ENCODE measurements at places on chromosomes 16 and 17.

DNA sequence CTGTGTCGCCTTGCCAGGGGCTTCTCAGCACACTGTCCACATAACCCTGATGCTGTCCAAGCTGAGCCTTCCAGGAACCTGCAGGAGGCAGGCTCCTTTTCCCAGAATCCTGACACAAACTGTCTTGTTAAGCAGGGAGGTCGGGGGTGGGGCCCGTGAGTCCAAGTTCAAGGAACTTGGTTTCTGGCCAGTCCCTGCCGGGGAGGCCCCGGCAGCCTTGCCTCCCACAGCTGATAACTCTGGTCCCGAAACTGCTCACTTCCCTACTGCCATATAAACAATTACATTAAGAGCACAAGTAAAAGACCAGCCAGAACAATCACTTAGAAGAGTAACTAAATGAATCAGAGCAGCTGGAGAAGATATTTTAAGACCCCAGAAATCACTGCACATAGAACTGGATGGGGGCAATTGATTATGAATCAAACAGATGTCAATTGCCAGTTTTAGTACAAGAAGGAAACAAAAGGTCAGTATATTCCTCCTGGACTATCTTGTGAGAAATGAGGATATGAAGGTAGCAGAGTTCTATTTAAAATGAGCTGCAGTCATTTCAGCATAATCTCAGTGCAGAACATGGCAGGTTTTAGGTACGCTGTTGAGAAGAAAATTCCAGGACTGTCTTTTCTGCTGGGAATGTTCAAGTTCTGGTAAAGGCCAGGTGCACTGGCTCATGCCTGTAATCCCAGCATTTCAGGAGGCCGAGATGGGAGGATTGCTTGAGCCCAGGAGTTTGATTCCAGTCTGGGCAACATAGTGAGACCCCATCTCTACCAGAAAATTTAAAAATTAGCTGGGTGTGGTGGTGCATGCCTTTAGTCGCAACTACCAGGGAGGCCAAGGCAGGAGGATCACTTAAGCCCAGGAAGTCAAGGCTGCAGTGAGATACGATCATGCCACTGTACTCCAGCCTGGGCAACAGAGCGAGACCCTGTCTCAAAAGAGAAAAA is 169.8 kb downstream of the PITPNC1 start:
- peak; percentile 89 for DNase-seq

GRCh38 chr16:11507991-11508390 is 78.7 kb downstream of the LITAF start:
- peak; percentile 91 for DNase-seq

DNA sequence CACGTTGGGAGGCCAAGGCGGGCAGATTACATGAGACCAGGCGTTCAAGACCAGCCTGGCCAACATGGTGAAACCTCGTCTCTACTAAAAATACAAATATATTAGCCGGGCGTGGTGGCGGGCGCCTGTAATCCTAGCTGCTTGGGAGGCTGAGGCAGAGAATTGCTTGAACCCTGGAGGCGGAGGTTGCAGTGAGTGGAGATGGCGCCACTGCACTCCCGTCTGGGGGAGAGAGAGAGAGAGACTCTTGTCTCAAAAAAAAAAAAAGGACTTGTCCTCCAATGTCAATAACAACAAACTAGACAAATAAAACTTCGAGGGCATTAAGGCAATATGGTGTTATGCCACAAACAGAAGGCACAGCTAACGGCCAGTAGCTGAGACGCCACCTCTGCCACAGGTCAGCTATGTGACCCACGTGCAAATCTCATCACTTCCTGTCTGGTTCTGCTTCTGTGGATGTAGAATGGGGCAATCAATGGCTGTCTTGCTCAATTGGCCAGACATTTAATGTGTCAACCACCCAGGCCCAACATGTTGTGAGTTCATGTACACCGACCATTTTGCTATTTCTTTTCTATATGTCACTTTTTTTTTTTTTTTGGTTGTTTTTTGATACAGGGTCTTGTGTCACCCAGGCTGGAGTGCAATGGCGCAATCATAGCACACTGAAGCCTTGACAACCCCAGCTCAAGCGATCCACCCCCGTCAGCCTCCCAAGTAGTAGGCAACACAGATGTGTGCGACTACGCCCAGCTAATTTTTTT is 834 bp upstream of the TXNDC11 start:
- DNase-seq, result no peak

DNA sequence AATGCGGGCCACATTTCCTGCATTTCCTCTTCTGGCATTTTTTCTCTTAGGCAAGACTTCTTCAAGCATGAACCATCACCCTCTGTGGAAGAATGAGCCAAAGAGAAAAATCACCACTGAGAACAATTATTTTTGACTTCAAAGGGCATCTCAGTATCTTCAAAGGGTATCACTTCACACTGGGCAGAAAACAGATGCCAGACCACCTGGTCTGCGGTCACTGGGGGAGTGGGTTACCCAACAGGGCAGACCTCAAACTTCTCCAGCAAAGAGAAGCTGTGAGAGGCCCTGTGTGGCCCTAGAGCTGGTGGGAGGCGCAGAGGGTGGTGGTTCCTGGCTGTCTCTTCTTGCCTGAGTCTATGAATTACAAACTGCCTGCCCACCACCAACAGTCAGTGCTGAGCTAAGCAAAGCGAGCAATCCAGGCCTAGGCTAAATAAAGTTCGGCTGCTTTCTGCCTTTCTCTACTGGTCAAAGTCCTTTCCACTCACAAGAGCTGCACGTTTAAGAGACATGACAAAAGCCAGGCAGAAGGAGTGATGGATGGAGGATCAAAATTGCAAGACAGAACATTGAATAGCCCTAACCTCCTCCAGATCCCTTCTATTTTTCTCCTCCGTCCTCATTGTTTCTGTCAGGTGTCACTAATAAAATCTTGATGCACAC is 602.7 kb upstream of the CDH5 start:
- DNase-seq, result no peak

GRCh38 chr16:65989861-65990604 is 376.5 kb upstream of the CDH5 start:
- no peak for DNase-seq

DNA sequence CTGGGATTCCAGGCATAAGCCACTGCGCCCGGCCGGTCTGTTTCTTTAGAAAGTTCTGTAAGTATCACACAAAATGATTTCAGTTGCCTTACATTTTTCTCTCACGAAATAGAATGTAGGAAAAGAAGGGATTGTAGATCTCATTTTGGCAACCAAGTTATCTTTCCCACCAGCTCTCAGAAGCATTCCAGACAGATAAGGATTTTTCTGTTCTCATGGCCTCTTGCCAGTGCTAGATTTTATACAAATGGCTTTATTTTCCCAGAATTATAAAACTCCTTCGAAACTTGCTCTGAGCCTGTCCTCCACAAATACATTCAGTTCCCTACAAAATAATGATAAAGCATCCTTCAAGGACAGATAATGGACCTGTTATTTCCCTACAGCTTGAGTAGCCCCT is 46.9 kb downstream of the LCMT1 start:
- no peak for DNase-seq

DNA sequence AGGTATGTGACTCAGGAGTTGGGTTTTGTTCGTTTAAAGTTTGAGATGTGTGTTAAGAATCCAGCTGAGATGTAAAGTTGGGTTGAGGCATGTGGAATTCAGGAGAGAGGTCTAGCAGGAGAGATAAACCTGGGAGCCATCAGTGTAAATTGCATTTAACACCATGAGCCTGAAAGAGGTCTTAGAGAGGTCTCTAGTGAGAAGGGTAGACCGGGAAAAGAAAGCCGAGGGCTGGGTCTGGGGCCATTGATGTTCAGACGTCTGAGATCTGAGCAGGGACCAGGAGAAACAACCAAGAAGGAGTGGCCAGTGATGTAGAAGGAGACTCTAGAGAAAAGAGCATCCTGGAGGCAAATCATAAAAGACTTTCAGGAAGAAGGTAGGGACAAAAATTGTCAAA is 44.1 kb upstream of the PIRT start:
- DNase-seq, result no peak

- DNase-seq, result peak; percentile 59
These were observed 7.9 kb upstream of the NDRG4 start for GRCh38 chr16:58492066-58492465.

GRCh38 chr17:61813211-61813610 is 50.1 kb downstream of the BRIP1 start:
- no peak for DNase-seq

- peak; percentile 83 for DNase-seq
These were observed 1.2 kb upstream of the C1QL1 start for GRCh38 chr17:44969144-44969780.

- DNase-seq, result no peak
These were observed 33.5 kb downstream of the SRL start for GRCh38 chr16:4208341-4208751.

- peak; percentile 59 for DNase-seq
These were observed 13.4 kb upstream of the SULT1A1 start for GRCh38 chr16:28623172-28623711.

- no peak for DNase-seq
These were observed 3.6 kb downstream of the ACADVL start for GRCh38 chr17:7223375-7223774.

- DNase-seq, result no peak
These were observed 222.3 kb downstream of the GSG1L start for GRCh38 chr16:27841061-27841801.

DNA sequence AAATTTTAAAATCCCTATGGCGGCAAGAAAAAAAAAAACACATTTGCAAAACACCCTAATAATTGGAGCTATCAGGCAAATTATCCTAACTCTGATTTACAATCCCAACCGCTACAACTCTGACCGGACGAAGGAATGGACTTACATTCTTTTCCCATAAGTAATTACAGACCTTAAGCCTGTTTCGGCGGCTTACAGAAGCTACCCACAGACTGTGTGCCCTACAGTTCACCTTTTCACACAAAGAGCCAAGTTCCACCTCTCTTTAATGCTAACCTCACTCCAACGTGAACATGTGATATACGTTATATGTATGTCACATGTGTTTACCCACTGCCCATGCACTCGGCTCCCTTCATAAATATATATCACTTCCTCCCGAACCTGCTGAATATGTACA is 8.7 kb upstream of the MEAK7 start:
- DNase-seq, result no peak

DNA sequence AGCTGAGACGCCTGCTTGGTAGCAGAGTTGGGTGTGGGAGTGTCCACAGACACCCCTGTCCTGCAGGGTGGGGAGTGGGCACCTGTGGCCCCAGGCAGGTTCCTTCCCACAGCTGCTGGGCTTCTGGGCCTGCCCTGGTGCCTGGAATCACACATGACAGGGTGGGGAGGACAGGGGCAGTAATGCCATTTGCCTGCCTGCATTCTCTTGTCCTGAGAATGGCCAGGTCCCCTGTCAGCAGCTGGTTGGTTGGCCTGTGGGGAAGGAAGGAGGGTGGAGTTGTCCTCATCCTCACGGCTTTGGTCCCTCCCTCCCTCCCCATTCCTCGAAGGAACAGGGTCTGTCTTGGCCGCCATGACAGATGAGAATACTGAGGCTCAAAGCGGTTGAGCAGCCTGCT is 5.2 kb downstream of the PRSS53 start:
- DNase-seq, result peak; percentile 82

- DNase-seq, result peak; percentile 98
These were observed 608 bp downstream of the AXIN2 start for GRCh38 chr17:65560628-65561451.

DNA sequence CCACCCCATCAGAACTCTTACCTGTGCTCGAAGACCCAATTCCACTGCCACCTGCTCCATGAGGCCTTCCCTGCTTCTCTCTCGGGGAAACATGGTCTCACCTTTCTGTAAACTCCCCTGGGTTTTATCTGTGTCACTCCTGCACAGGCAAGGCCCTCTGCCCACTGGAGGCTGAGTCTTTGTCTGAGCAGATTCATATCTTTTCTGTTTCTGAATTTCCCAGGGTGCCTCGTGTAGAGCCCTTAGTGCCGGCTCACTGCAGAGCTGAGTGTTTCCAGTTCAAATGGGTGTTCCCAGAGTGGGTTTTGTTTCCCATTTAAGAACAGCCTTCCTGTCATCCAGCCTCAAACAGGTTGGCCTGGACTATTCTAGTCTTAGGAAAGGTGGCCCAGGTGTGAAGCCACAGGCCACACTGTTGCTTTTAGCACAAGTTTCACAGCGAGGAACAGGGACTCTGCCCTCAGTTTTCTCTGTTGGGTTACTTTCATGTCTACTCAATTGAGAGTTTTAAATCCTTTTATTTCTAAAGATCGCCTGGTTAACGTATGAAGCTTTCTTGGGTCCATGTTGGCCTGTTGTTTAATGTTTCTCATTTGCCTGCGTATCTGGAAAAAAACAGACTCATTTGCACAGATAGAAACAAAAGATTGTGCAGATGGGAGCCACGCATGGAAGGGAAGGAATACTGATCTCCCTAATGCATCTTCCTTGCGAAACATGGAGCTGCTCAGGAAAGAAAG is 228.7 kb downstream of the MSI2 start:
- no peak for DNase-seq

DNA sequence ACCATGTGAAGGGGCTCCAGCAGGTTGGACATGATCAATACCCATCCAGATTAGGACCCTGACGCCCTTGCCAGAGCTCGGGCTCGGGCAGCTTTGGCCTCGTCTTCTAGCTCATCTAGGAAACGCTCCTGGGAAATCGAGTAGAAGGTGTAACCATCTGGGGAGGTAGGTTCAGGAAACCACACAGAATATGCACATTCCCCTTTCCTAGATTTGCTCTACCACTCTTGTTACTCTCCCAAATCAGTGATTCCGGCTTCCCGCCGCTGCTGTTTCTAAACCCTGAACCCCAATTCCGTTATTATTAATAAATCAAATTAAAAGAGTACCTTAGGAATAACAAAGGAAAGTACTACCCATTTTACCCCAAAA is 507 bp downstream of the COA3 start:
- DNase-seq, result peak; percentile 30

DNA sequence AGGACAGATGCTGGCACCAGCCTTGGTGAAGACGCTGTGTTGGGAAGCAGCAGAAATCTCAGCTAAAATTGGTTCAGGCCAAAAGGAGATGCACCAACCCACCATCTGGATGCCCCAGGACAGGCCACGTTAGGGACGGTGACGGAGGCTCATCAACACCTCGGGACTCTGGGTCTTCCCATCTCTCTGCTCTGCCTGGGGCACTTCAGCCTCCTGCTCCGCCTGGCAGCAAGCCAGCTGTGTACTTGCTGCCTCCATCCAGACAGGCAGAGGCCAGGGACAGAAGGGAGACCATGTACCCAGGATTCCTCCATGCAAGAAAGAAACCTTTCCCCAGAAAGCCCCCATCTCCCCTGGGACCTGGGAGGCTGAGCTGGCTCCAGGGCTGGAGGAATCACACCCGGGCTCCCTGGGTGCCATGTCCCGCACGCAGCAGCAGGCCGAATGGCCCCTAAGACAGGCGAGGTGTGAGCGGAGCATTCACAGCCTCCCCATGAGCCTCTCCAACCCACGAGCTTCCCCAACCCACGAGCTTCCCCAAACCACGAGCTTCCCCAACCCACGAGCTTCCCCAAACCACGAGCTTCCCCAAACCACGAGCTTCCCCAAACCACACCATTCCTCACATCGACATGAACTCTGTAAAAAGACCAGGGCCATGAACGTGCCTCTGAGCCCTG is 274.5 kb downstream of the C16orf95 start:
- peak; percentile 84 for DNase-seq

GRCh38 chr16:67034487-67034886 is 5.5 kb downstream of the CBFB start:
- DNase-seq, result no peak
